ENCODE measurements at places on chromosomes 1 and 21.

GRCh38 chr1:119372503-119373086 lies 4.0 kb downstream of the HAO2 start:
- peak; percentile 65 for DNase-seq

- DNase-seq, result no peak
Observed at GRCh38 chr1:160685266-160685665, 26.4 kb downstream of the CD48 start.

DNA sequence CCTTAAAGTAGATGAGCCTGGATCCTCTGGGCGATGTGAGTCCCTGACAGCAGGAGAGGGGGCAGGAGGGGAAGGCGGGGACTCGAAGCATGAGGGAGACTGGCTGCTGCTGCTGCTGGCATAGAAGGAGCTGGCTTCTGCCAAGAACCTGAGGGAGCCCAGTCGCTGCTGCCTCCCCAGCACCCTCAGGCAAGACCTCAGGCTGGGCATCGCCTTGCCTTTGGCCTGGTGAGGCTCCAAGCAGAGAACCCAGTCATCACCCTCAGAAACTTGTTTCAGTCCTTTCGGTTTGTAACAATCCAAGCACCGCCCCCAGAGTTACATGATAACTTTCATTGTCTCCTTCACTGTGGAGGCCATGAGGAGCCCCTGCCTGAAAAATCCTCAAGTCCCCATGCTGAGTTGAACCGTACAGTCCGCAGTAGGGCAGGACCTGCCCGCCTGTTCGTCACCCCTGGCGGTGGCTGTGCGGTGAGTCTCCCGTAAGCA lies 38.8 kb downstream of the POFUT2 start:
- peak; percentile 42 for DNase-seq

DNA sequence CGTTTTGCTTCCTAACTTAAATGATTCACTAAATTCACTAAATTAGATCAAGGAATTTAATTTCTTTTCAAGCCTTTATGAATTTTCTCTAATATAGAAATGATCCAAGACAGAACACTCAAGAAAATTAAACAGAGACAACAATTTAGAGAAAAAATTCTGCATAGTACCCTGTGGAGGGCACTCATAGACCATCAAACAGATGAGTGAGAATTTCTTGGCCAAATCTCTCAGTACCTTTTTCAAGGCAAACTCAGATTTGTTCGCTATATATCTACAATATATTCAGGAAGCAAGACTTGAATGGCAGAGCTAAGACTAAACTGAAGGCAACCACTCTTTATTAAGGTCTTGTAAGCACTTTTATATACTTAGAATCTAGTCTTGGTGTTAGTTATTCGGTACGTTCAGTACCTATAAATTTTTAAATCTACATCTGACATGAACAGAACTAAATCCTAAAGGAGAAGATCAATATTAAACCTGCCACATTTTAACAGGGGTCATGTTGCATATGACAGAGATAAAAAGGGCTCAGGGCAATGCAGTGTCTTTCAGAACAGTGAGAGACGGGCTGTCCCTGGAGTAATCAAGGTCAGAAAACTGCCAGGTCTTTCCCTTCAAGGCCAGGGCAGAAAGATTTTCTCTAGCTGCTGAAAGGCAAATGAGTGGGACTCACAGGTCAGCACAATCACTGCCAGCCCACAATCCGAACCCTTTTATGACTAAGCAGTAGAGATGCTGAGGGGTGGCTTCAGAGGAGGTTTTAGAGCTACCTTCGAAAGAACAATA lies 118.8 kb upstream of the TMPRSS15 start:
- peak; percentile 64 for DNase-seq

GRCh38 chr1:147586414-147586813 lies 45.1 kb downstream of the BCL9 start:
- DNase-seq, result no peak

DNA sequence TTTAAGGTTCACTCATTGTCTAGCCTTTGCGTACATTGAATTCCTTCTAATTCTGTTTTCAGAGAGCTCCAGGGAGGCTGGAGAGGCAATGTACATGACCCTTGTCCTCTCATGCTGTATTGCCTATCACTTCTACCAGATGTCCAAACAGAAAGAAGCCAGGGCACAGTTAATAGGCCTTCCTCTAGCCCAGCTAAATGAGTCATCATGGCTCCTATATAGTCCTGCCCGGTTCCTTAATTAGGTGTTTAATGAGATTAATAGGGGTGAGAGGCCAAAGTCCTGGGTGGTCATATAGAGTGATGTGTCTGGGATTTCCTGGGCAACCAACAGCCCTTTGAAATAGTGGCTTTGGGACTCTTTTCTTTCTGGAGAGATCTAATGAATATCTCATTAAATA lies 76.3 kb downstream of the ZSCAN20 start:
- DNase-seq, result no peak

- DNase-seq, result peak; percentile 99
Observed at GRCh38 chr1:153990468-153991150, at the start of gene RPS27. Gene RPS27 (plus strand): TSS chr1:153990762. CDS start chr1:153990797, 35 bp downstream.

DNA sequence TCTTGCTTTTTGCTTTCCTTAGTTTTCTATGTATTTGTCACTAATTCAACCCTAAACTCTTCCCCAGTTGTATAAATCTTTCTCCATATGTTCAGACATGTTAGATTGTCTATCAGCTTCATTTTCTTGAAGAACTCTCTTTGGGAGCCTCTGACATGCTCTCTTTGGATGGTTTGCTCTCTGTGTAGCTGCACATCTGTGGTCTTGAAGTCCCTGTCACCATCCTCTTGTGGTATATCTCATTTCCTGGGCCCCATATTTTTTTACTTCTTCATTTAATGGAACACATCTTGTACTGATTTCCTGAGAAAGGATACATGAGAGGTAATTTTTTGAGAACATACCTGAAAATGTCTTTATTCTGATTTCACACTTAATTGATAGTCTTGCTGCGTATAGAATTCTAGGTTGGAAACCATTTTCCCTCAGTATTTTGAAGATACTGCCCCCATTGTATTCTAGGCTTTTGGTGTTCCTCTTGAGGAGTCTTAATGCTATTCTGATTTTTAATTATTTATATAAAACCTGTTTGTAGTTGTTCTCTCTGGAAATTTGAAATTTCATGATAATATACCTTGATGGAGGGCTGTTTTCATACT lies 72.6 kb downstream of the ST3GAL3 start:
- DNase-seq, result no peak

GRCh38 chr1:18121072-18121820 lies 13.6 kb downstream of the IGSF21 start:
- DNase-seq, result no peak

DNA sequence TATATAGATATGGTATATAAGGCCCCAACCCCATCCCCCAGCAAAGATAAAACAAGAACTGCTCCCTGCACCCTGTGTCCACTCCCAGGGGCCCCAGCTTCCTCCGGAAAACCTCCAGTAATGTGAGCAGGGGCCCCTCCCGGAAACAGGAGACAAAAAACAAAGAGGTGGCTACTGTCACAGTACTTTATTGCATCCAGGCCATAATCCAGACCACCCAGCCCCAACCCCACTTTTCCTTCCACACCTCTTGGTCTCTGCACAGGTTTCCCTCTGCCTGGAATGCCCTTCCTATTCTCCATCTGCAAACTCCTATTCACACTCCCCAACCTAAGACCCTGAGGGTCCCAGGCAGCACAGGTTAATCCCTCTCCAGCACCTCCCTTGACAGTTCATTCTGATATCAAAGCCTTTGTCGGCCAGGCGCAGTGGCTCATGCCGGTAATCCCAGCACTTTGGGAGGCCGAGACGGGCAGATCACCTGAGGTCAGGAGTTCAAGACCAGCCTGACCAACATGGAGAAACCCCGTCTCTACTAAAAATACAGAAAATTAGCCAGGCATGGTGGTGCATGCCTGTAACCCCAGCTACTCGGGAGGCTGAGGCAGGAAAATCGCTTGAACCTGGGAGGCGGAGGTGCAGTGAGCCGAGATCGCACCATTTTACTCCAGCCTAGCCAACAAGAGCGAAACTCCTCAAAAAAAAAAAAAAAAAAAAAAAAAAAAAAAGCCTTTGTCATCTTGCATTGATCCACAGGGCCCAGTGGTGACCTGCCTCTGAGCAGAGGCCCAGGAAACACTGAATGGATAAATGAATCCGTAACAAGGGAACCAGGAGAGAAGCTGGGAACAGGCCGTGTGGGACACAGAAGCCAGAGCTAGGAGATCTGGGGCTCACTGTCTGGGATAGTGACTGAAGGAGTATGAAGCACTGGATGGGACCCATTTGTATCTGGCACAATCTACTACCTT lies 2.3 kb upstream of the AUNIP start:
- DNase-seq, result no peak

DNA sequence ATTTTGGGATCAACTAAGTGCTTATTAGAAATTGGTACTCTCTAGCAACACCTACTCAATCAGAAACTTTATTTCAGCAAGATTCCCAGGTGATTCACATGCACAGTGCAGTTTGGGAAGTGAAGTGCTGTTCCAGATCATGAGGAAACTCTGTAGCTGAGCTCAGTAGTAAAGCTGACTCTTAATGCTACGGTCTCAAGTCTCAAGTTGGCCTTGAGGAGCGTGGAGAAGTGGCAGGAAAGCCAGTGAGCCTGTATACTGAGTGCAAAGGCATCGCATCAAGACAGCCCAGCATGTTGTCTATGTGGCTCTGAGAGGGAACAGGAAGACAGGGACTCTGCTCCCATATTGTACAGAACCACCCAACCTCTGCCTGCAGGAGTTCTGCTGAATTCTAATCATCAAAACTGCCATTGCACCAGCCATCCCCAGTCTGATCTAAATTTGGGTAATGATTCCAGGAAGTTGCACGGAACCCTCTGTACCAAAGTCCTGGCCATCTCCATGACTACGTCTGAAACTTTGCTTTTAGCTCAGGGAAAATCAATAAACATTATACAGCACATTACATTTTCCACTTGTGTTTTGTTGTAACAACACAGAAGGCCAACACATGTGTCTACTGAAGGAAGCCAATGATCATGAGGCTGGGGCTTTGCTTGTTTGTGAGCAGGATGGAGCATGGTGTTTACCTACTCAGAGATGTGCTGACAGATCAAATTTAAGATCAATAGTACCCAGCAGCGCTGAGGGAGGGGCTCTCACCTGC lies 105.1 kb upstream of the TLR5 start:
- no peak for DNase-seq

DNA sequence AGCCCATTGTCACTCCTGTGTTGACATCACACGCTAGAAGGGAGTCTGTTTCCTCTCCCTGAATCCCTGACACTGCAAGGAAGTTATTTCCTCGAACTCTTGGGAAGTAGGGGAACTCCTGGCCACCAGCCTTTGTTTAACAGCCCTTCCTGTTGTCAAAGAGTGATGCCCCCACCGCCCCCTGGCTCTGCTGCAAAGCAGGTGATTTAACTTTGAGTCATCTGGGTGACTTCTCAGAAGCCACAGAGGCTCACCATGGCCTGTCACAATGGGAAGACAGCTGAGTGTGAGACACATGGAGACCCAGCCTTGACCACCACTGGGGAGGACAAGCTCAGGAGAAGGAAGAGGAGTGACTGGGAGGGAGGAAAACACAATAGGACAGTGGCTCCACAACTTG lies 182.8 kb downstream of the PSMG1 start:
- no peak for DNase-seq

GRCh38 chr1:2322581-2323211 lies 68.7 kb downstream of the MORN1 start:
- DNase-seq, result no peak

- DNase-seq, result no peak
Observed at GRCh38 chr1:236395230-236395946, 1.3 kb downstream of the EDARADD start.
